ENCODE measurements at places on chromosomes 3 and 15. TPM values are rescaled to one million over a fixed set of nuclear protein-coding genes. Genes with fewer than 3 reads are reported as not detected.

DNA sequence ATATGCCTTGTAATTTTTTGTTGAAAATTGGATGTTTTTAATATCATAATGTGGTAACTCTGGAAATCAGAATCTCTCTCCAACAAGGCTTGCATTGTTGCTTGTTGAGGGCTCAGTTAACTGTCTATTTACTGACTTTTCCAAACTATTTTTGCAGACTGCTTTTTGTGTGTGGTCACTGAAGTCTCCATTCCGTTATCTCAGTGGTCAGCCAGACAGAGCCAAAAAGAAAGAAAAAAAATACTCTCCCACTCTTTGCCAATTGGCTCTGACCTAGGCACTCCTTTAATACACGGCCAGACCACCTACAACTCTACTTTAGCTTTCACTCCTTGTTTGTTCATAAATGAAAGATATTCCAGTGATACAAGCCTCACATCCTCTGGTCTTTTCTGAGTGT is 52.5 kb downstream of the IFT80 start:
- no peak for DNase-seq

GRCh38 chr3:98901119-98901391 is 440 bp downstream of the DCBLD2 start:
- no peak for DNase-seq

DNA sequence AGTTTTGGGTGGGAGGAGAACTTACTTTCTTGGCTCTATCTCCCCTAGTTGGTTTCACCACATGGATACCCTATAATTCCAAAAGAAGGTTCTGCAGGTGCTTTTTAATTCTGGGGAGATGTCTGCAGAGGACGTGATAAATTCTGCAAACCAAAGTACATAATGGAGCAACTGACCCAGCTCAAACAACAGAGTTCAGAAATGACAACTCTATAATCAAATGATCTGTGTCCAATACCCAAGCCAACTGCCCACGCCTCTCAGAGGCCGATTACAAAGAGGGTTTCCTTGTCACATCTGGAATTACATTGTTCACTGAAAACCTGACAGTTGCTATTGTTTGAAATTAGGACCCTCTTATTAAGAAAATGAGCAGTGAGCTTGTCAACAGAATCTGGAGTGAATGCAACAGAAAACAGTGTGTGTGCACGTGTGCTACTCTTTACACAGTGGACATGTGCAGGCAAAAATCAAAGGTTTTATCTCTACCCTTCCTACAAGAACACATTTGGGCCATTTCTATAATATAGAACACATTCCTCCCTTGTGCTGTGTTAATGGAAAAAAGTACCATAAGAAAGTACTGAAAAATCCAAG is 593.0 kb downstream of the MAGI1 start:
- no peak for DNase-seq

DNA sequence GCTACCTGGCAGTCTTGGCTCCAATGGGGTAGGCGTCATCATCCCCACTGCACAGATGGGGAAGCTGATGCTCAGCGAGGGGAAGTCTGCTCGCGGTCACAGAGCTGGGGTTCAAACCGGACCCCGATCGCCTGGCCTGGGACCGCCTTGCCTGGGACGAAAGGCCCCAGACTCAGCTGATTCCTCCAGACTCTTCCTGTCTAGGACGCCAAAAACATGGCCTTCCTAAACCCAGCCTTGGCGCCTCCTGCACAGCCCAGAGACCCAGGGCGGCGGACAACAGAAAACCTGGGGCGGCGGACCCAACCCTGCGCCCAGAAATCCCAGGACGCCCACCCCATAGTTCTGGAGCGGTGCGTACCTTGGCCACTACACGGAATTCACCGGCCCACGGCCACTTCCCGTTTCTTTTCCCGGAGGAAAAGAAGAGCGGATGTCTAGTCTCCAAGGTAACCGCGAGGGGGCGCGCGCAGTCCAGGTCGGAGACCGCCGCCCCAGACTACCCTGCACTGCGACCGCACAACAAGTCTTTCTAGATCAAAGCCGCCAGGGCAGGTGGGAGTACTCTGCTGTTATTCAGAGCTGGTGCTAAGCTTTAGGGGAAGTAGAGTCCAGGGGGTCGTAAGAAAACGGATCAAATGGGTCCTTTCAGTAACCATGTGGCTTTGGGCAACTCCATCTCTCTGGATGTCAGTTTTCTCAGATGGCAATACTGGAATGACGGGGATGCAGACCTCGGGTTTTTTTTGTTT is 4.9 kb upstream of the IL17RD start:
- peak; percentile 77 for DNase-seq

GRCh38 chr3:53823956-53824657 is 22.1 kb downstream of the CHDH start:
- no peak for DNase-seq

DNA sequence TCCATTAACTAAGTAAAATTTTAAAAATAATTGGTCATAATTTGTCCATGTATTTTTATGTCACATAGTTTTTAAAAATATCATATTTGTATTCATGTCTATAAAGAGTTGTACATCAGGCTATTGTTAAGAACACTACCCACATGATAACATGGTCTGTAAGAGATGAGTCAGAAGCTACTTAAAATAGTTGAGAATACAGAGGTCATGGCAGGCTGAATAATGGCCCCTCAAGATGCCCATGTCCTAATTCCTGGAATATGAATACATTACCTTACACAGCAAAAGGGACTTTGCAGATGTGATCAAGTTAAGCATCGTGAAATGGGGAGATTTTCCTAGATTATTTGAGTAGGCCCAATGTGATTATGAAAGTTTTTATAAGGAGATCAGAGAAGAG is 782.9 kb upstream of the GOLIM4 start:
- DNase-seq, result no peak

DNA sequence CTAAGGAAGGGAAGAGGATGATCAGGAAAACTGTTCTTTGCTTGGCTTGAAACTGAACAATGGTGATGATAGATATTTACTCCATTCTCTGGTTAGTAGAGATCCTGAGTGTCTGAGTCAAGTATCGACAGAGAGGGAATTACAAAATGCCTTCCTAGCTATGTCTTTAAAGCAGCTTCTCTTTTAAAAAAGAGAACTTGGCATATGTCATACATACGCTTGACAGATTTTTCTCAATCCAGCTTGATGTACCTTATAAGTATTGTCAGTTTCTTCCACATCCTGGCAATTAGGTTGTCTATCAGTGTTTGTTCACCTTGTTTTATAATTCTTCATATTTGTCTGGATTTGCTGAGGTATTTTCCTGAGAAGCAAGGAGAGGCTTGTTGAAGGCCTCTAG is 5.0 kb upstream of the EPHB1 start:
- no peak for DNase-seq

DNA sequence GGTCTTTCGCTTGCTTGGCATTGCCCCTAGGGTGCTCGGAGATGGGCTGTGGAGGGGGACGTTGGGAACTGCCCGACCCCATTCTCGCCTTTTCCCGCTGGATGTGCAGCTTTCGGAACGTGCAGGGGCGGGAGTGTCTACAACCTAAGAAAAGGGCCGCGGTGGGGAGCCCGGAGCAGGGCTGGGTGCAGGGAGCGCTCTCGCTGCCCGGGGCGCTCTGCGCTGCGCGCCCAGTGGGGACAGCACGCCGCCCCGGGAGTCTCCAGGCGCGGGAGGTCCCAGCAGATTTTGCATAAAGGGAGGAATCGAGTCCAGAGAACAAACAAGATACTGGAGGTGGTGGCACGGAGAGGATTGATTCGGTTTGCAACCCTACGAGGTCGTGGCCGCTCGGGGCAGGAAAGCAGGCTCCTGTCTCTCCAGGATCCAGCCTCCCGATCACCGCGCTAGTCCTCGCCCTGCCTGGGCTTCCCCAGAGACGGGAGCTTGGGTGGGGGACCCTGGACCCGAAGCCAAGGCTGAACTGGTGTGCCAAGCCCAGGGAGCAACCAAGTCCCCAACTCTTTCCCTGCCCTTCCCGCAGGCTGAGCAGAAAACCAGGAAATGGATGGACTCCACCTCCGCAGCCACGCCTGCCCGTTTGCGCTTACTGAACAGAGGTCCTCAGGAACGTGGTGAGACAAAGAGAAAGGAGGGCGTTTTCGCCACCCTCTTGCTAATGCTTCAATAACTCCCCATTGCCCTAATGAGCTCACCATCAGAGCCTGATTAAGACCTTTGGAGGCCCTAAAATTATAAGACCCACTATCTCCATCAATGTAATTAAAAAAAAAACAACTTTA is 59.7 kb downstream of the NOX5 start:
- no peak for DNase-seq

- DNase-seq, result no peak
Observed at GRCh38 chr3:123157598-123158287, 44.0 kb upstream of the SEC22A start.

GRCh38 chr3:34405159-34405558 is 606.7 kb downstream of the PDCD6IP start:
- no peak for DNase-seq

GRCh38 chr3:56826831-56827722 is 25.3 kb upstream of the ARHGEF3 start:
- no peak for DNase-seq

GRCh38 chr3:132047209-132047608 is 12.4 kb upstream of the CPNE4 start:
- DNase-seq, result no peak

DNA sequence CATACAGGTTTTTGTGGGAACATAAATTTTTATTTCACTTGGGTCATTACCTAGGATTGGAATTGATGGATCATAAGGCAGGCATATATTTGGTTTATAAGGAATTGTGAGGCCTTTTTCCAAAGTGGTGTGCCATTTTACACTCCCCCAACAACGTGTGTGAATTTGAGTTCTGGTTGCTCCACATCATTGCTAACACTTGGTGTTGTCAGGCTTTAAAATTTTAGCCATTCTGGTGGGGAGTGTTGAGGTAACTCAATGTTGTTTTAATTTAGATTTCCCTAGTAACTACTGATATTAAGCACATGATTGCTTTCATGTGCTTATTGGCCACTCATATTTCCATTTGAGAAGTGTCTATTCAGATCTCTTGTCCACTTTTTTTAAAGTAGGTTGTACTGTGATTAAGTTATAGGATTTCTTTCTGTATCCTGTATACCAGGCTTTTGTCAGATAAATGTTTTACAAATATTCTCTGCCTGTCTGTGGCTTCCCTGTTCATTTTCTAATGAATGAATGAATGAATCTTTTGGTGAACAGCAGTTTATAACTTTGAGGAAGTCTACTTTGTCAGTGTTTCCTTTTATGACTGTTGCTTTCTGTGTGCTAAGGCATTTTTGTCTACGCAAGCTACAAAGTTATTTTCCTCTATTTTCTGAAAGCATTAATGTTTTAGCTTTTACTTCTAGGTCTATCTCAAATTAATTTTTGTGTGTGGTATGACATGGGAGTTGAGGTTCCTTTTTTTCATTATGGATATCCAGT is 17.9 kb upstream of the NR2C2 start:
- no peak for DNase-seq

DNA sequence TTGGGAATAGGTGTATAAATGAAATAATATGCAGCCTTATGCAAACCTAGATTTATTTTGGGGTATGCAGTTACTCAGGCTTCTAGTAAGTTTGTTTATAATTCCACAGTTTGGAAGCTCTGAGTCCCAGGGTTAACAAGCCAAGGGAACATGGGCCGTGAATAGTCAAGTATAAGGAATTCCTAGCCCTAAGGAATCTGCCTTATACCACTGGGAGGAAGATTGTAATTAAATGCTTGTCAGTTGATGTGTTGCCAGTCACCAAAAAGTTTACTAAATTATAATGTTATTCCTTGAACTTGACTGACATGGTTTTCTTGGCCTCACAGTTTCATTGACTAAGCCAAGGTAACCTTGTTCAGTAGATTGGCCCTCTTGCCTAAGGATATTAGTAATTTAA is 72.4 kb upstream of the SGO1 start:
- no peak for DNase-seq

DNA sequence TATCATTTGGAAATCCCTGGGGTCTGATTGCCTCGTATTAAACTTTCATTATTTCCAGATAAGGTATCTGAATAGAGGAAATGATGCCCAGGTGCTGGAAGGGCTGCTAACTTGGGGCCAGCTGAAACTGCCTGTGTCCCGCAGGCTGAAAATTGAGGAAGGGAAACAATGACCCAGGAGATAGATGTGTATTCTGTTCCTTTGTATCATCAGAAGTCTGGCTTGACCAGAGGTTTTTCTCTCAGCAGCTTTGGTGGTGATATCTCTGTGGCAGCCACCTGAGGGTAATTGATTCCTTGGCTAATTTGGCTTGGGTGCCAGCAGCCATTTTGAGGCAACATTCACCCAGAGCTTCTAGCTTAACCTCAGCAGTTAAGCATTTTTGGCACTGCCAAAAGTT is 90.0 kb upstream of the STT3B start:
- DNase-seq, result no peak

DNA sequence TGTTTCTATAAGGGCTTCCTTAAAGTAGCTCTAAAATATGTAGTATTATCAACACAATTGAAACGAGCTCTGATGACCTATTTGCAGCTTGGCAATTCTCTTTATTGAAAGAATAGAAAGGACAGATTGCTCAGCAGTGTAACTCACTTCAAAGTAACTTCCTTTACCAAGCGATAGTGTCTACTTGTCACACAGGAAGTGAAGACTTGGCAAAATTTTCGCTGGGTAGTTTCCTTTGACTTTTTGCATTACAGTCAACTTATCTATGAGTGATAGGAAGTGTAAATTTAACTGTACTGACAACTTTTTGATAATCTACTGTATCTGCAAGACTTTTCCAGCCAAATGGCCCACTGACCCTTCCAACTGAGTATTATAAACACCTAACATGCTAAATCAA is 22.8 kb downstream of the SLC9A9 start:
- peak; percentile 83 for DNase-seq

GRCh38 chr3:112348943-112349342 is 16.0 kb downstream of the CD200 start:
- DNase-seq, result no peak

DNA sequence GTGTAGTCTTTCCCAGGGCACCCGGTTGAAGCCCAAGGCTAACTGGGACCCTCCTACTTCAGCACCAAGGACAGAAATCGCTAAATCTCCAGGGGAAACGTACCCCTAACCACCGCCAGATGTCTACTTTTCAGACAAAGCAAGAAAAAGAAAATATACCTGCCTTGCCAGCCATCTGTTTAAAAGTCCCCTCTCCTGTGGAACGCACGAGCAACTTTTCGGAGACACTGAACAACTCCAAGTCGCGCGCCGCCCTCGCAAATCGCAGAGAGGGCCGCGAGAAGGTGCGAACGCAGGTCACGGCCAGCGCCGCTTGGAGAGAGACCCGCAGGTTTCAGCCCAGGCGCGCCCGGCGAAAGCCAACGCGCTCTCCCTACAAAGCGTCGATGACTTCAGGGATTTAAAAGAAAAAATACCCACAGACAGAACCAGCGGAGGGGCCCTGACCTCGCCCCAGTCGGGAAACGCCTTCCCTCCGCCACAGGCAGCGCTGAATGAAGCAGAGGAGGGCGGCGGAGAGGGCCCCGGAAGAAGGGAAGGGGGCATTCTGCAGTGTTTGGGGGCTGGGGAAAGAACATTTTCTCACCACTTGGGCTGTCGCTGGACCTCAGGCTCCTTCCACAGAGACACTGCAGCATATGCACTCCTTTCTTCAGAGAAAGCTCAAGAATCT is 213.1 kb downstream of the FGF12 start:
- DNase-seq, result no peak

ATP10A gene
- 30.0 TPM for total RNA-seq

FRMD4B gene
- total RNA-seq, result 5.5 TPM

RPN1 gene
- 67.7 TPM for total RNA-seq

SLC2A2 gene
- total RNA-seq, result not detected

All from CD4-positive, alpha-beta T cell (primary cell).